ENCODE measurements at places on chromosomes 2 and 18. TPM values are rescaled to one million over a fixed set of nuclear protein-coding genes. Genes with fewer than 3 reads are reported as not detected.

GRCh38 chr2:195494451-195494850, 162.6 kb upstream of the SLC39A10 start:
- DNase-seq: no peak

DNA sequence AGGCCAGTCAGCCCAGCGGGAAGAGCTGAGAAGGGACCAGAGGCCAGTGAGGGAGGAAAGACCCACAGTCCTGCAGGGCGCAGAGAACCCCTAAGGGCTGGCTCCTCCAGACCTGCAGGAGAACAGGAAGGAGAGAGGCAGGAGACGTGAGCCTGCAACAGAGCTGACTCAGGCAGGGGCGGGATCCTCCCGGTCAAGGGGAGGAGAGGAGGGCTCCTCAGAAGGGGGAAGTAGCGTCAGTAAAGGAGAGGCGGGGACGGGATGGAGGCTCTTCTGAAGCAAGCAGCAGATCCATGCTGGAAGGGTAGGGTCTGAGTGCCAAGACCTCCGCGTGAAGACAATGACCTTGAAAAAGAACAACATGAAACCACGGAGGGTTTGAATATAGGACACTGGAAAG, 50.8 kb downstream of the TRABD2A start:
- no peak for DNase-seq

The HOXD13 gene
- total RNA-seq: not detected

The ZBTB7C gene
- total RNA-seq: 7.3 TPM

The ADD2 gene
- 128 TPM for total RNA-seq

DNA sequence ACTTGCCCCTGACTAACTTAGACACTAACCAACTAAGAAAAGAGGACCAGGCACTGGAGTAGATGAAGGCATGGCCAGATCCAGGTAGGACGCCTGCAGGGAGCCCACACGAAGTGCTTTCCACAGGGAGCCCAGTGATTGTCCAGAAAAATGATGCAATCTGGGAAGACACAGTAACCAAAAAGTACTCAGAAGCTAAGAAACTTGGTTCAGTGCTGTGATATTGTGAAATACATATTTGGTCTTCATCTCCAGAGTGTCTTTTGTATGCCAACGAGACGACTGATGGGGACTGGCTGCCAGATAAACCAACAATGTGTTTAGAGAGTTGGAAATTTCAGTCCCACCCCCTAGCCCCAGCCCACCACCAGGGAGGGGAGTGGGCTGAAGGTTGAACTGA, 135.0 kb downstream of the SP3 start:
- DNase-seq: no peak

DNA sequence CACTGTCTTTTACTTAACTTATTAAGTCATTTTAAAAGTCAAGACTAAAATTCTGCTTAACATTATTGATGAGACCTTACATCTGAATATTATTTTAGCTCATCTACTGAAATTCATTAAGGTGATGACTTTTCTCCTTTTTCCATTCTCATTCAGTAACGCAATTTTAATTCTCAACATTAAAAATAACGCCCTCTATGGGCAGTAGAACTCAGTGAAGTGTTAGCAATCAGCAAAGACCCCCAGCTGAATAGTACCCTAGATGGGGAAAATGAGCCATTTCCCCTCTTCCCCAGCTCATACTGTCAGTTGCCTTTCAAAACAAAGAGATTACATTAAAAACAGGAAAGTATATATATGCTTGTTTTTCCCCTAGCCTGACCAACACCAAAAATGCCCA, 203.3 kb downstream of the NR4A2 start:
- DNase-seq: no peak

DNA sequence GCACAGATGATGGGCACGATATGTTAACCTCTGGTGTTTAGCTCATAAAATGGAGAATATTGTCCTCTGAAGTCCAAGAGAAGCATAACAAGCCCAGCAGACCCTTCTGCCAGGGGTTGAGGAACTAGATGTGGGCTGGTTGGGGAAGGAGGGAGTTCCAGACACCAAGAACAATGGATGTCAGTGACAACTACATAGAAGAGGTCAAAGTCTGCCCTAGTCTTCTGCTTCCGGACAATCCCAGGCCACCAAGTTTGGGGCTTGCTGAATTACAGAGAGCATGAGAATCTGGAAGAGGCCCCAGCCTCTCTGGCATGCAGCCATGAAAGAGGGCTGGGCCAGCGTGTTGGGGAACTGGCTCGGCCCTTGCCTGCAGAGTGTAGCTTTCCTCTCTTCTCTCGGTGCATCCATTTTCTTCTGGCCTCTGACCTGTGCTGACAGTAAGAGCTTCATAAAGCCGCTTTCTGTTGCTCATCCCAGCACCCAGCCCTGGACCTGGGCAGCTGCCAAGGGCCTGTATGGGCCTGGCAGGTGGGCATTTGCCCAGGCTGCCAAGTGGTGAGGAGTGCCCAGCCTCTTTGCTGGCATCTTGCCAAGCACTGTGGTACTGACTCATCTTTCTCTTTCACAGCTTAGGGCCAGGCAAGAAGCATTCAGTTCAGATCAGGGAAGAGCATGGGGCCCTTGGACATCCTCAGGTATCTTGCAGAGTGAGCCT, 14.6 kb upstream of the LAPTM4A start:
- peak; percentile 29 for DNase-seq

GRCh38 chr2:21966139-21966538, 842.4 kb downstream of the TDRD15 start:
- DNase-seq: no peak

The VIT gene
- total RNA-seq: 1.4 TPM

DNA sequence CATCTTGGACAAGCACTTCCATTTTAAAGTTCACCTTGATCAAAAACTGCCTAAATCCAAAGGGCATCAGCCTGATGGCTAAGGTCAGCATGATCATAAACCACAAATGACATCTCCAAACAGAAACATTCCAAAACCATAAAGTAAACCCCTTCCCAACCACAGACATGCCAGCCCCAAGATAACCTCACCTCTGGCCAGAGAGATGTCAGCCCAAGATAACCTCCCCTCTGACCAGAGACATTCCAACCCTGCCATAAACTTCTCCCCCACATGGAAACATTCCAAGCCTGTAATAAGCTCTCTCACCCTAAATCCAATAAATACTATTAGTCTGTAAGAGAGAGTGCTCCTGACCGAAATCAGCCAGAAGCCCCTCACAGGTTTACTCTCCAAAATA, 18.6 kb upstream of the MARCO start:
- no peak for DNase-seq

DNA sequence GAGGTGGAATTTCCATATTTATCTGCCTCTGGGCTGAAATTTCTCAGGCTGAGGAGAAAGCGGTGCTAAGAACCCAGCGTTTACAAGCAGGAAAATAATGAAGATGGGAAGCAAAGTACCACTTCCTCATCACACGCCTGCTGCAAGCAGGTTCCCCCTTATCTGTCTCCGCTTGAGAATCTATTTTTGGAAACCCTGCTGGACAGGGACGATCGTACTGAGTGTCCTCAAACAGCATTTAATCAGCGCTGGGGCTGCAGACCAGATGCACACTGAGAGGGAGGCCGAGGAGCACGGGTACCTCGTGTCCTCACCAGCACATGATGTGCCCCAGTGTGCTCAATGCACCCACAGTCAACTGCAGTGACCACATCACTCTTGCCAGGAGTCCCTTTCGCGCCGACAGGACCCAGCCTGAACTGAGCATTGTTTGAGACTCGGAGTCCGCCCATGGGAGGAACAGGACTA, 160.4 kb downstream of the HDAC4 start:
- peak; percentile 79 for DNase-seq

The RNF144A gene
- total RNA-seq: 56.0 TPM

- DNase-seq: no peak
Measured at GRCh38 chr2:173658946-173659371, 304.3 kb downstream of the CDCA7 start.

DNA sequence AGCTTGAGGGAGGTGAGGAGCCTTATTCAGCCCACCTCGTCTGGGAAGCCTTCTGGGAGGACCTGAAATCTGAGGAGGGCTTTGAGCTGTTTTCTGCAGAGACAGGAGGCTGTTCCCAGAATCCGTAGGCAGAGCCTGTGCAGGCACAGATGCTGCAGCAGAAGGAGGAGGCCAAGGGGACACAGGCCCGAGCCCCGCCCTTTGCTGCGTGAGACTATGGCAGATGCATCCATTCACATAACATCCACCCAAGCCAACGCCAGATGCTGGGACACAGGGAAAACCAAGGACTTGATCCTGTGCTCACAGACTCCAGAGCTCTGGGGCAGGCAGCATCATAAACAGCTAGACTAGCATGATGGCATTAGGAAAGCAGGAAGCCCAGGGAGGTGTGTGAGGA, 98.2 kb downstream of the KCNF1 start:
- peak; percentile 53 for DNase-seq

DNA sequence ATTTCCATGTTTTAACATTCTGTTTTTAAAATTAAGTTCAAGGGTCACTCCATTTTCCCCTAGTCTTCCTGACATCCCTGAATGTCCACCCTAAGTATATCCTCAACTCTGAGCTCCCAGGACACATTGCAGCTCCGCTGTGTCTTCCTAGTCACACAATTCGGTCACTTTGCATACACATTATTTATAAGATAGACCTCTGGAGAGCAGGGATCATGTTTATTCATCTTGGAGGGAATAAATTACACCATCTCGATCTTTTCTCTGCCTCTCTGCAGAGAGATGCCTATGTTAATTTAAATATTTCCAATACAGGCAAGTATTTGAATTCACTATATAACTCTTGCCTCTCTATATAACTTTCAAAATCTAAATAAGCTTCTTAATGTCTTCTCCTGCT, 166.2 kb downstream of the SLC39A10 start:
- no peak for DNase-seq

The QPCT gene
- total RNA-seq: 19.9 TPM

DNA sequence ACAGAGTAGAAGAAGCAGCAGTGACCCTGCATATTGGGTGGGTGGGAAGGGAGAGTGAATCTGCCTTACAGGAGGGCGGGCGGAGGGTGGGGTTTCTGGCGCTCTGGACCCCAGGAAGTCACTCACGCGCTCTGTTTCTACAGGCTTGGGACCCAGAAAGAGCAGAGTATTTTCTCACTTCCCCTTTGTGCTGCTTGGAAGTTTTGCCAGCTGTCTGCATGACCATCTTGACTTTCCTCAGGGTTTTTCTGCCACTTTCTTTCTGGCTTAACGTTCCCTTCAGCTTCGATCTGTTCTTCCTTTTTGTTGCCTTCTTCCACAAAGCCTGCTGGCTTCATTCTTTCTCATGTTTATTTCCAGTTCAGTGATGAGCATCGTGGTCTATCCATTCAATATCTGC, 383.1 kb downstream of the GALR1 start:
- DNase-seq: no peak

DNA sequence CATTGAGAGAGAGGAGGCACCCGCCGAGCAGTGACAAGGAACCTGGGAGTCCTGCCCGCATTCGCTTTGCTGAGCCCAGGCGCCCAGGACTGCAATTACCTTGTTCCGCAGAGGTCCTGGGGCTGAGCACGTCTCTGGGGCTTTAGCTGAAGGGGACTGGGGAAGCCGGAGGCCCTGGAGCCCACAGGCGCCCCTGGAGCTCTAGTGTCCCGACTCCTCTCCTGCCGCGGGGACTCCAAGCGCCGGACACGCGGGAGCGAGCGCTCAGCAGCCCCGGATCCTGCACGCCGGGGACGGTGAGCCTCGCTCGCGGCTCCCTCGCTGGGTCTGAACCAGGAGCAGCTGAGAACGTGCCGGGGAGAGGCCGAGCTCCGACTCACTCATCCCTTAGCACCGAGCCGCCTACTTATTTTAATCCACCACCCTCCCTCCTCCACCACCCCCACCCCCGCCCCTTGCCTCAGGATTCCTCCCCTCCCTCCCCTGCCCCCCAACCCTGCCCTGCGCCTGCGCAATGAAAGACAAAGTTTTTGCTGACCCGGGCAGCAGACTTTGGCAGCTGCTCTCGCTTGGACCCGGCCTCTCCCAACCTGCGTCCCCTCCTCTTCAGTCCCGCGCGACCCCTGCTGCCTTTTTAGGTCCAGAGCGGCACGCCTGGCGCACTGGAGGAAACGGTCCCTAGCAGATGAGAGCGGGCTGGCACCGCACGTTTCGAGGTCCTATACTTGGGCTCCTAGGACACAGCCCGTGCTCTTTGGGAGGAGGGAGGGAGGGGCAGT, at the start of gene OSR1:
Gene OSR1 (minus strand): TSS at position 382 of the 779 bp plus-strand sequence. CDS start 4,818 bp downstream, outside the sequence.
- no peak for DNase-seq

DNA sequence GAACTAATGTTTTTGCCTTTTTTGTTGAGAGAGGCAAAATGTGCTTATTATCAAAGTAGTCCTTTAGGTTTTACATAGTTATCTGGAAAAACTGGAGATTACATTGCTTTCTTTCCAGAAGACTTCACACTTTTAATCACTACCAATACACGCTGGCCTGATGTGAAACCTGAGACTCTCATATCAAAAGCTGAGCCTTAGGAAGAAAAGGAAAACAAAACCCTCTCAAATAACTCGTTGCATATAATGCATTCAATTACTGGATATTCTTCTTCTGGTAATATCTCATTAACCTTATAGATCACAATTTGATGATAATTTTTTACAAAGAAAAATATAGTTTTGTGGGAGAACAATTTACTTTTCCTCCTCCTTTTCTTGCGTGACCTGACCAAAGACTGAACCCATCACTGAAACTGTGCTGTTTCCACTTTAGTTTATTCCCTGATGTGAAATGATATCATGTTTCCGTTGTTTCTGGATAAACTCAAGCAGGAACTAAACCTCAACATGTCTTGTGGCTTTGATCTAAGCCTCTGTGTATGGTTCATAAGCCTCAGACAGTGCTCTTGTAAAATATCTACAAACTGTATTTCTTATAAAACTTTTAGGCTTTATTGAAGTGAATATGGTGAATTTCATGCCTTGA, 332.4 kb downstream of the GULP1 start:
- DNase-seq: no peak

DNA sequence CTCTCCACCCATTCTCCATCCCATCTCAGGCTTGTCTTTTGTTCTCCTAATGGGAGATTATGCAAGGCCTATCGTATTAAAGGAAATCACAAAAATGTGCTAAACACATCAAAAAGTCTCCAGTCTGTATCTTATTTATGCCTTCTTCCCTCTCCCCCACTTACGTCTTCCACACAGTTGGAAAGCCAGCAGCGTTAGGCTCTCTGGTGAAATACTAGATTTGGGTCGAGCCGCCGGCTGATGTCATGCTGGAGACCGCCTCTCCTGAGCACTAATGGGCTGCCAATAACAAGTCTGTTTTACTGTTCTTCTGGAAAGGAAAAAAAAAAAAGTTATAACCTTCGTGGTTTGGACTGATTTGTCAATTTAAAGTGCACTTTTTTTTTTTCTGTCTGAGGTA, 182.7 kb upstream of the SIX2 start:
- DNase-seq: no peak

The LRRC30 gene
- not detected for total RNA-seq

The SIX3 gene
- 0.66 TPM for total RNA-seq

- no peak for DNase-seq
Measured at GRCh38 chr2:4530231-4530630, 826.9 kb downstream of the DCDC2C start.

The COL5A2 gene
- 10.9 TPM for total RNA-seq

DNA sequence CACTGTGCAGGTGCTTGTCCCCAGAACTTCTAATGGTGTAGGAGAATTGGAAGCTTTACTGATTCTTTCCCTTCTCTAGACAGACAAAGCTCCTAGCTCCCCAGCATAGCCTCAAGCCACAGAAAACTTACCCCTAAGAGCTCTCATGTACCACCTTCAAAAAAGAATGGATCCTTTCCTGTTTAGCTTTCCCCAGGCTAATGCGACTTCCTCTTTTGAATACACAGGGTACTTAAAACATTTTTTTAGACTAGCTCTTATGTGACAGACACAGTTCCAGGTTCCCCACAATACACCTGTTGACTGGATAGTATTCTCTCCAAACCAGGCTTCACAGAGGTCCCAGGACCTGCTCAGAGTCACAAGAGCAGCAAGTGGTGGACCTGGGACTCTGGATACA, 8.3 kb downstream of the CTAGE1 start:
- no peak for DNase-seq

The FBXO41 gene
- 119 TPM for total RNA-seq

The DAW1 gene
- 2.8 TPM for total RNA-seq

- no peak for DNase-seq
Measured at GRCh38 chr2:158004126-158004764, 97.4 kb upstream of the UPP2 start.

All from dorsolateral prefrontal cortex (tissue), 122 donors.